HFFc6 (cell line): ENCODE measurements at places on chromosomes 6 and 20. TPM values are rescaled to one million over a fixed set of nuclear protein-coding genes. Genes with fewer than 3 reads are reported as not detected.

GRCh38 chr6:164097551-164098398, 683.3 kb downstream of the QKI start:
- peaks cover 2% of the 10 kb centered on the region for H3K27me3 ChIP-seq
- H3K4me3 ChIP-seq: no peak overlapping the region
- no peak overlapping the region for H3K27ac ChIP-seq
- peak; percentile 0 for DNase-seq
- H3K36me3 ChIP-seq: no peaks in the 10 kb centered on the region

SLCO4A1 gene
- total RNA-seq: 2.2 to 5.5 TPM (median 3.2 TPM) in 3 replicates

GRCh38 chr6:125054331-125054730, 92.1 kb downstream of the RNF217 start:
- H3K4me3 ChIP-seq: no peak overlapping the region
- H3K4me1 ChIP-seq: 0 out of 2 replicates have a peak, but pooled peaks cover 5% of the 10 kb centered on the region
- H3K36me3 ChIP-seq: peaks cover 6% of the 10 kb centered on the region
- DNase-seq: no peak

- H3K4me1 ChIP-seq: no peaks in the 10 kb centered on the region
- H3K4me3 ChIP-seq: no peak overlapping the region
- no peak for DNase-seq
- no peaks in the 10 kb centered on the region for H3K36me3 ChIP-seq
- H3K27me3 ChIP-seq: no peaks in the 10 kb centered on the region; the same call in 1 of the 2 replicates
Measured at GRCh38 chr6:74268815-74269599, 573.0 kb downstream of the CD109 start.

RNF182 gene
- total RNA-seq: 0.99 to 4.0 TPM (median 3.9 TPM) in 3 replicates

- no peak for DNase-seq
- H3K36me3 ChIP-seq: peaks cover 16% of the 10 kb centered on the region
- peaks cover 13% of the 10 kb centered on the region for H3K4me1 ChIP-seq
- no peak overlapping the region for H3K27ac ChIP-seq
- no peak overlapping the region for H3K4me3 ChIP-seq
- H3K27me3 ChIP-seq: no peaks in the 10 kb centered on the region; the same call in 1 of the 2 replicates
Measured at GRCh38 chr20:2124564-2125213, 23.1 kb downstream of the STK35 start.

- H3K4me3 ChIP-seq: no peak overlapping the region
- H3K27ac ChIP-seq: no peak overlapping the region
- DNase-seq: no peak
- H3K36me3 ChIP-seq: no peaks in the 10 kb centered on the region
- peaks cover 13% of the 10 kb centered on the region for H3K4me1 ChIP-seq
Measured at GRCh38 chr6:144066741-144067484, 28.5 kb downstream of the SF3B5 start.

- no peaks in the 10 kb centered on the region for H3K36me3 ChIP-seq
- H3K4me3 ChIP-seq: no peak overlapping the region
- H3K27me3 ChIP-seq: no peaks in the 10 kb centered on the region; the same call in 1 of the 2 replicates
- H3K4me1 ChIP-seq: peaks cover 44% of the 10 kb centered on the region
- no peak overlapping the region for H3K27ac ChIP-seq
Measured at GRCh38 chr6:108777536-108777935, 70.7 kb upstream of the ARMC2 start.

RAB5IF gene
- total RNA-seq: 96.3 to 105 TPM (median 102 TPM) in 3 replicates

DNA sequence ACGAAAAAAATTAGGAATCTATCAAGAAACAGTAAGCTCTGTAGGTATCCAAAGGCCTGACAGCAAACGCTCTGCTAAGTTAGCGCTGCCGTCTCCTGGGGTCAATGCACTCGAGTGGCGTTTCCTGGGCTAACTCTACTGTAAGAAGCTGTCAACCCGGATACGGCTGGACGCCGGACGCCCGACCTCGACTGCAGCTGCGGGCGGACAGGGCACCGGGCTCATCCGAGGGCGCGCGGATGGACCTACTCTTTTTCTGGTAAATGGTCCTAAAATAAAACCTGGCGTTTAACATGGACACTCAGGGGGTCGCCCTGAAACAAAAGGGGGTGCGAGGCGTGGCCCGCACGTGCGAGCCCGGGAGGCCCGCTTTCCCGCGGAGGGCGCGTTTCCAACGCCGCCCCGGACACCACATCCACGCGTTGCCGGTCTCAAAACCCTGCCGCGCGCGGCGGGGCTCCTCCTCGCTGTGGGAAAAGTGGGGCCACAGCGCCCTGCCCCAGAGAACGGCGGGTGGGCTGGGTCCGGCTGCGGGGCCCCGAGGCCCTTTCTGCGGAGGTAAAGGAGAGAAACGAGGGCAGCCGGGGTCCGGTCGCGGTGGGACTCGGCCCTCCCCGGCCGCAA, 537 bp downstream of the TCP1 start:
- peaks cover 6% of the 10 kb centered on the region; the same call in 1 of the 2 replicates for H3K27me3 ChIP-seq
- H3K27ac ChIP-seq: peak overlapping the region; percentile 94
- peak overlapping the region; percentile 93 for H3K4me3 ChIP-seq
- H3K36me3 ChIP-seq: peaks cover 50% of the 10 kb centered on the region

- no peak for DNase-seq
- H3K4me3 ChIP-seq: no peak overlapping the region
- peaks cover 17% of the 10 kb centered on the region for H3K36me3 ChIP-seq
- no peaks in the 10 kb centered on the region for H3K4me1 ChIP-seq
Measured at GRCh38 chr6:38695227-38695900, 7.6 kb downstream of the GLO1 start.
